ENCODE measurements at places on chromosomes 16 and 17.

GRCh38 chr17:77493238-77493820 lies 352.6 kb downstream of the SEC14L1 start:
- no peak for DNase-seq

DNA sequence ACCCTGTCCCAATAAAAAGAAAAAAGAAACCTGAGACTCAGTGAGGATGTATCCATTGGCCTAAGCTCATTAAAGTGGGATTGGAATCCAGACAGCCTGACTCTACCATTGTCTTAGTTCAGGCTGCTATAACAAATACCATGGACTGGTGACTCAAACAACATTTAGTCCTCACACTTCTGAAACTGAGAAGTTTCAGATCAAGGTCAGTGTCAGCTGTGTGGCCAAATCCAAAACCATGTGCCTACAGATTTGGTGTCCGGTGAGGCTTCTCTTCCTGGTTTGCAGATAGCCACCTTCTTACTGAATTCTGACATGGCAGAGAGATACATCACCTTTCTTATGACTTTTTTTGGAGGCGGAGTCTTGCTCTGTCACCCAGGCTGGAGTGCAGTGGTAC lies 53.3 kb upstream of the KDM8 start:
- DNase-seq: no peak

GRCh38 chr17:32265192-32265923 lies at the start of gene RHBDL3:
RHBDL3 (plus strand) TSS chr17:32265832; CDS start chr17:32266190, 358 bp downstream.
- DNase-seq: peak; percentile 18

GRCh38 chr16:46996391-46996790 lies 22.9 kb upstream of the DNAJA2 start:
- no peak for DNase-seq

DNA sequence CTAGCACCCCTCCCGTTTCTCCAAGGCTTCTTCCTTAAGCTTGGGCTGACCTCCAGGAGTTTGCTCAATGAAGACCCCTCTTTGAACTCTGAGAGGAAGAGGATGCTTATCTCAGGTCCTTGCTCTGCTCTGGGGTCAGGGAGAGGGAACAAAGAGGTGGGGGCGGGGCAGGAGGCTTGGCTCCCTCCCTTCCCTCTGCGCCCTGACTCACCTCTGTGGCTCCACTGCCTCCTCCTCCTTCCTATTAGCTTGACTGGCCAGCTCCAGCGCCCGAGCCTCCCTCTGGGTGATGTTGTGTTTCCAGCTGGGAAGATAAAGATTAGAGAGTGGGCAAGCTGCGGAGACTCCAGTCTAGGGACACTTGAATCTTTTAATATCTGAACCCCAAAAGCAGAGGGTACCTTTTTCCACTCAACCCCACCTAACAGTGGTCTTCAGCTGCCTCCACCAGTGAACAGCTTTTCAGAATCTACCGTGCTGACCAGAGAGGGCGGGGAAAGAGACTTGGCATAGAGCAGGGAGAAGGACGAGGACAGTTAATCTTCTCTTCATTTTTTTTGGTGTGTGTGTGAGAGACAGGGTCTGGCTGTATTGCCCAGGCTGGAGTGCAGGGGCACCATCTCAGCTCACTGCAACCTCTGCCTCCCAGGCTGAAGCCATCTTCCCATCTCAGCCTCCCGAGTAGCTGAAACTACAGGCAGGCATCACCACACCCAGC lies 6.7 kb downstream of the GIP start:
- no peak for DNase-seq

- DNase-seq: no peak
Measured at GRCh38 chr17:8630227-8630801, at the start of gene MYH10. MYH10 (minus strand) TSS chr17:8630725; CDS start chr17:8623246, 7,479 bp downstream.

GRCh38 chr17:7354262-7354843 lies 603 bp upstream of the TMEM95 start:
- peak; percentile 27 for DNase-seq

DNA sequence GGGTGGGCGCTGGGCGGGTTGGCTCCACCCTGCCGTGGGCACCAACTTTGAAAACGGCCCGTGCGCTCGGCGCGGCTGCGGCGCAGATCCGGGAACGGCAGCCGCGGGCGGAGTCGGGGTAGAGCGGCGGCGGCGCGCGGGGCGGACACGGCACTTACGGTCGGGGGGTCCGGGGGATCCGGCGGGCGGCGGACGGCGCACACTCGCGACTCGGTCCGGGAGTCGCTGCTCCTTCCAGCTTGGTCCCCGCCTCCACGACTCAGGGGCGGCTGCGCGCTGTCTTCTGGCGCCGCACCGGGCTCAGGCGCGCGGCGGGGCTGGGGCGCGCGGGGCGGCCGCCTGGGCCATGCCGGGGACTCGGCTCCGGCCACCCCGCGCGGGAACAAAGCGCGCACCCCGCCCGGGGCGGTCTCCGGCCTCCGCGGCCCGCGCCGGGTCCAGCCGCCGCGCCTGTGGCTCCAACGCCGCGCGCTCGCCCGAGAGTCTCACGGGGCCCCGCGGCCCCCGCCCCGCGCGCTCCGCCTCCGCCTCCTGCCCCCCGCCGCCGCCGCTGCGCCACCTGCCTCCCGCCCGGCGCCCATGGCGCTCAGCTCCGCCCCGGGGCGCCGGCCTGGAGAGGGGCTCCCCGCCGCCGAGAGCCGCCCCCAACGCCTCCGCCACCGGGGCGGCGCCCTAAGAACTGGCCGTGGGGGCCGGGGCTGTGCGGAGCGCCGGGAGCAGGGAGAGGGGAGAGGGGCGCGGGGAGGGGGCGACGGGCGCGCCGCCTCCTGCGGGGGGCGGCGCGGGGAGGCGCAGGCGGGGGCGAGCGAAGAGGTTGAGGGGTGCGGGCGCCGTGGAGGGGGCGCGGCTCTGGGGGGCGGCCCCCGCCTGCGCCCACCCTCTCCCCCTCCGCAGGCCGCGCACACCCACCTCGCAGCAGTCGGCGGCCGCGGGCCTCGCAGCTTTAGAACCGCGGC lies 35.9 kb downstream of the CBFA2T3 start:
- DNase-seq: peak; percentile 11

DNA sequence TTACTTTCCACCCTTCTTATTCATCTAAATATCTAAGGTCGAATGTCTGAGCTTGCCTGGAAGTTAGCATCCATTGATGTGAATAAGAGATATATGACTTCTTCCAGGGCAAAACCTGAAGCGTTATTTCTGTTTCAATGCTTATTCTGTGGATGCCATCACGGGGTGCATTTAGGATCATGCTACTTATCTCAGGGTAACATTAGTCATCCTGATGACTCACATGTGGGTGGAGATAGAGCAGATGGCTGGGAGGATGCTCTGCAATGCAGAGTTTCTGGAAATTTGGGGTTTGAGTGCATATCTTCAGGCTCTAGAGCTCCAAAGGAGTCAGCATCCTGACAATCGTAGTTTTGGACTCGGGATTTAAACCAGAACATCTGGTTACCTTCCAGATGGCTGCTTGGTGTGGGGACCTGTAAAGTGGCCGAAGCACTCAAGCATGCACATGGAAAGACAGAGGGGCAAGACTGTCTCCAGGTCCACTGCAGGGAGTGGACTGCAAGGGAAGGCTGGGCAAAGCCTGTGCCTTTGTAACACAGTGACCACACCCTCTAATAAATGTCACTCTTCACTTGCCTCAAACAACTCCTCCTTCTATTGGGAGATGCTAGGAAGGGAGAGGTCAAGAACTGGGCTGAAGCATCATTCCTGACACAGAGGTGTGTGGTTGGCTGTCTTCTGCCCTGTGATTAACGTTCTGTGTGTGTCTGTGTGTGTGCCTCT lies 175.2 kb upstream of the SALL1 start:
- DNase-seq: no peak

DNA sequence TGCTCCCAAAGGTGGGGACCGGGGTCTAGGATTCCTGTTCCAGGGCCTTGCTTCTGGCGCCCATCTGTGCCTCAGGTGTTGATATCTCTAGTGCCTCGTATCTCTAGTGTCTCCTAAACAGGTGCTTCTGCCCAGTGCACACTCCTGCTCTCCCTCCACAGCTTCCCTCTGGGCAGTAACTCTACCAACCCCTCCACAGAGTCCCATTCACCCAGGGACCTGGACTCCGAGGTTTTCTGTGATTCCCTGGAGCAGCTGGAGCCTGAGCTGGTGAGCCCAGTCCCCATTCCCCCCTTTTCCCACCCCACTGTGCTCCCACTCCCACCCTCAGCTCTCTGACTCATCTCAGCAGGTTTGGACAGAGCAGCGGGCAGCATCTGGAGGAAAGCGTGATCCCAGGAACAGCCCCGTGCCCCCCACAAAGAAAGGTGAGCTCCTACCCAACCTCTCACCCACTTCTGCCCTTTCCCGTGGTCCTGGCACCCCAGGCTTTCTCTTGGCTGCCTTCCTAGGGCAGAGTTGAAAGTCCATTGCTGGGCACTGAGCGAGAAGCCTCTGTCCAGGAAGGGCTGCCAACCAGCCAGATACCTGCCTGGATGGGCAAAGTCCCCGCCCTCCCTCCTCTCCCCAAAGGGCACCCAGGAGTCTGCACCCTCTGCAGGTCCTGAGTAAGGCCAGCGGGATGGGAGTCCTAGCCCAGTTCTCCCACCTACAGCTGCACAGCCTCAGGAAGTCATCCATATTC lies 2.2 kb downstream of the ACBD4 start:
- no peak for DNase-seq

GRCh38 chr17:36504156-36504545 lies 17.7 kb downstream of the ZNHIT3 start:
- no peak for DNase-seq

DNA sequence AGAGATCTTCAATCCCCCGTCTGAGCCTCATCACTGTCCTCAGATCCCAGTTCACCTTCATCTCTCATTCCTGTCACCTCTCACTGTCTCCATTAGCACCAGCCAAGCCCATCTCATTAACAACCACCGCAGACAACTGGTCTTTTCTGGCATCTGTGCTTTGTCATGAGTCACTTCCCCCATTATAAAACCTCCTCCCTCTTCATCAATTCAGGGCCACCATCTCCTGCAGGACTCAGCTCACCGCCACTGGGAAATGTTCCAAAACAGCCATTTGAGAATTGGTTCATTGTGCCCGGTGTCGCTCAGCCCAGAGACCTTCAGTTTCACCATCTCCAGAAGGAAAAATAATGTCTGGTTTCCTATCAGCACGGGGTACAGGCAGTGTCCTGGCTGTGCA lies 56.9 kb upstream of the TEKT3 start:
- no peak for DNase-seq

DNA sequence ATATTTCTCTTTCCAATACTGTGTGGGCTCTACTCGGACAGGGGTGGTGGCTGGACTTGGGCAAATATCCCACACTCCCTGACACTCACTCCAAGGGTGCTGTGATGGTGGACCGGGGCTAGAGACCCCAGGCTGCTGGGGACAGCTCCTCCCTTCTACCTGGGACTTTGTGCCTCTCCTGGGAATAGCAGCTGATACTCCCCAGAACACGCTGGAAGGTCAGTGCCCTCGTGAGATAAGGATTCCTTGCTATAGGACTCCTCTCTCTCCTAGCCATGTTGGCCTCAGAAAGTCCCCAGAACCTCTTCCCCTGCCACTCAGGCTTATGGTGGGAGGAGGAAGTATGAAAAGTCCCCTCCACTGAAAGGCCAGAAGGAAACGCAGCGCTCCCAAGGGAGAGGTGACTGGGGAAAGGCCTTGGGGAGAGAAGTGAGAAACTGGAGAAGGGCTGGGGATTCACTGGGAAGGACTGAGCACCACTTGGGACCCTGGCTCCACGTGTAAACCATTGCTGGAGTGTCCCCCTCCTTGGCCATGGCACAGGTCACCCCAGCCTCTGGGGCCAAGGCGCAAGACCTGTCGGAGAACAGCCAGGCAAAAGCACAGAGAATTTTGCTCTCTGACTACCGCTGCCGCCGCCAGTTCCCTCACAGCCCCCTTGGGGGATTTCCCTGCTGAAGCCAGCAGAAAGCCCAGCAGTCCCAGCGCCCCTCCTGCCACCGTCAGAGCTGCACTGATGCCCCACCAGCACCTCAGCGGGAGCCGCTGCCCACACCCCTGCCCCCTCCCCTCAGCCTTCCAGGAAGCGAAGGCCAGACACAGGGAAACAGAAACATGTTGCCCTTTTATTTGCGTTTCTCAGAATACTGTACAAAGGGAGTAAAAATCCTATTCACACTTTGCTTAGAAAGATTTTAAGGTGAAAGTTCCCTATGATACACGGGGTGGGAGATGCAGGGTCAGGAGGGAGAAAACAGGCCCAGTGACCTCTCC lies 2.1 kb upstream of the GSDMB start:
- peak; percentile 65 for DNase-seq

DNA sequence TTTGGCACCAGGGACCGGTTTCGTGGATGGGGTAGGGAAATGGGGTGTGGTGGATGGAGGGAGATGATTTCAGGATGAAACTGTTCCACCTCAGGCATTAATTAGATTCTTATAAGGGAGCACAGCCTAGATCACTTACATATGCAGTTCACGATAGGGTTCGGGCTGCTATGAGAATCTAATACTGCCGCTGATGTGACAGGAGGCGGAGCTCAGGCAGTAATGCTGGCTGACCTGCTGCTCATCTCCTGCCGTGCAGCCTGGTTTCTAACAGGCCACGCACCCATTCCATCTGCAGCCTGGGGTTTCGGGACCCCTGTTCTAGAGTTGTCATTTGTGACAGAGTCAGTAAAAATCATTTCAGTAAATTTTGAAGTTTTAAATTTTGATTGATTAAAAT lies 99.7 kb downstream of the CHD9 start:
- DNase-seq: no peak

GRCh38 chr17:65638221-65638975 lies 77.0 kb upstream of the AXIN2 start:
- DNase-seq: no peak

DNA sequence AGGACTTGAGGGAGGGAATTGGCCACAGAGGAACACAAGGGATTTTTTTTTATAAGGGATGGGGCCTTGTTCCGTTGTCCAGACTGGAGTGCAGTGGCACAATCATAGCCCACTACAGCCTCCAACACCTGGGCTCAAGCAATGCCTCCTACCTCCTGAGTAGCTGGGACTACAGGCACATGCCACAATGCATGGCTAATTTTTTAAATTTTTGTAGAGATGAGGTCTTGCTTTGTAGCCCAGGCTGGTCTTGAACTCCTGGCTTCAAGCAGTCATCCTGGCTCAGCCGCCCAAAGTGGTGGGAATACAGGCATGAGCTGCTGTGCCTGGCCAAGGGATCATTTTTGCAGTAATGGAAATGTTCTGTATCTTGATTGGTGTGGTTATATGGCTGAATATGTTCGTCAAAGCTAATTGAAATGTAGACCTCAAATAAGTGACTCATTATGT lies 56.9 kb downstream of the VMP1 start:
- DNase-seq: no peak

DNA sequence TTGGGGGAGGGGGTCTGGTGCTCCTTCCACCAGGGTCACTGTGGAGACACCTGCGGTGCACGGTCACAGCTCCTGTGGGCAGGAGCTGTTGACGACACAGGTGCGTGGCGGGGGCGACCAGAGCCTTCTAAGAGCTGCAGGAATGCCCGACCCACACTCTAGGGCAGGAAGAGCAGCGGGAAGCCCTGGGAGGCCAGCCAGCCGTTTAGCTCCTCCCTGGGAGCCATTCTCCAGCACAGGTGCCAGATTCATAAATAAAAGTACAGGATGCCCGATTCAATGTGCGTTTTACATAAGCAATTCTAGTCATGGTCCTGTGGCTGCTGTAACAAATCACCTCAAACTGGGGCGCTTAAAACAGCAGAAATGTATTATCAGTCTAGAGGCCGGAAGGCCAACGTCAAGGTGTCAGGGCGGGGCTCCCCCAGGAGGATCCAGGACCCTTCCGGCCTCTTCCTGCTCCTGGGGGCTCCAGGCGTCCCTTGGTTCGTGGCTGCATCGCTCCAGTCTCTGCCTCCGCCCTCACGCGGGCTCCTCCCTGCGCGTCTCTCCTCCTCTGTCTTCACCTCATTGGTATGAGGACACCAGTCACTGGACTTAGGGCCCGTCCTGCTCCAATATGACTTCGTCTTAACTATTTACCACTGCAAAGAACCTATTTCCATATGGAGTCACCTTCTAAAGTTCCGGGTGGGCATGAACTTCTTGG lies 155.4 kb downstream of the FOXL1 start:
- no peak for DNase-seq
